ENCODE measurements at places on chromosomes 12 and 14.

- peak; percentile 39 for DNase-seq
These were observed 170.6 kb downstream of the OTOGL start for GRCh38 chr12:80269803-80270552.

GRCh38 chr12:124296295-124296915 lies 1.5 kb downstream of the RFLNA start:
- peak; percentile 24 for DNase-seq

GRCh38 chr12:48712209-48712608 lies 4.3 kb downstream of the CCNT1 start:
- DNase-seq: no peak

GRCh38 chr12:24814379-24815113 lies 134.4 kb downstream of the BCAT1 start:
- no peak for DNase-seq

GRCh38 chr12:114735011-114735410 lies 51.0 kb upstream of the TBX3 start:
- no peak for DNase-seq
